ENCODE measurements at places on chromosomes 11 and 22.

DNA sequence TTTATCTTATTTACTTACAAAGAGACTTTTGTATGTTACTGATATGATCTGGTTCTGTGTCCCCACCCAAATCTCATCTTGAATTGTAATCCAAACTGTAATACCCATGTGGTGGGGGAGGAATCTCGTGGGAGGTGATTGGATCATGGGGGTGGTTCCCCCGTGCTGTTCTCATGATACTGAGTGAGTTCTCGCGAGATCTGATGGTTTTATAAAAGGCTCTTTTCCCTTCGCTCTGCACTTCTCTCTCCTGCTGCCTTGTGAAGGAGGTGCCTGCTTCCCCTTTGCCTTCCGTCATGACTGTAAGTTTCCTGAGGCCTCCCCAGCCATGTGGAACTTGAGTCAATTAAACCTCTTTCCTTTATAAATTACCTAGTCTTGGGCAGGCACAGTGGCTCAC, 42.4 kb upstream of the WNT7B start:
- no peak for DNase-seq

GRCh38 chr11:7569044-7569443, 55.2 kb downstream of the PPFIBP2 start:
- no peak for DNase-seq

DNA sequence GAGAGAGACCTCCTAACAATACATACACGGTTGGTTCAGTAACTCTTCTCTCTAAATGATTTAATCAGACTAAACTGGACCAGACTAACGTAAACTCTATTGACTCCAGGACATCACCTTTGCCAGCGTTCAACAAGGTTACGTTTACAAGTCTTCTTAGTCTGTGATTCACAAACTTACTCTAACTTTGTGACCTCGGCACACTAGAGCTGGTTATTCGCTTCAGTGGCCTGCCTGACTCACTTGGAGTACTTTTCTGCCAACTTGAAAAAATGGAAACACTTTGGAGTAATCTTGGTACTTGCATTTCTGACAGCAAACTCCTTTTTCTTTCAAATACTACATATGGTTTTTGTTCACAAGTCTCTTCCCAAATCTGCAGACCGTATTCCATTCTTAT, 26.2 kb downstream of the MTMR2 start:
- DNase-seq = no peak

GRCh38 chr11:122634501-122634900, 21.0 kb upstream of the UBASH3B start:
- no peak for DNase-seq

GRCh38 chr11:18203723-18204122, 31.1 kb downstream of the MRGPRX4 start:
- no peak for DNase-seq

DNA sequence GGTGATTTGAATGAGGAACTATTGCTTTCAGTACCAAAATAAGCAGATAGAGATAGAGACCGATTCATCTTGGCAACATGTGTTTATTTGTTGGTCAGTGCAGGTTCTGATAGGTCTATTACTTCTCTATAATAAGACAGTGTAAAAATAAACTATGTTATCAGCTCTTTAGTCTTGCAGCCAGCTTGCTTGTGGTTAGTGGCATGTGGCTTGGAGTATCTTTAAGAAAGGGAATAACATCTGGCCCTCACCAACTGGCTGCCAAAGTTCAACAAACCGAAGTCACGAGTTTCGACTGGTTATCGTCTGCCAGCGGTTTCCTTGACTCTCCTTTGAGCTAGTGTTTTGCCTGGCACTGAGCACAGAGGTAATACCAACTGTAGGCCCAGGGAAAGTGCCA, 71.8 kb downstream of the CTTN start:
- no peak for DNase-seq

DNA sequence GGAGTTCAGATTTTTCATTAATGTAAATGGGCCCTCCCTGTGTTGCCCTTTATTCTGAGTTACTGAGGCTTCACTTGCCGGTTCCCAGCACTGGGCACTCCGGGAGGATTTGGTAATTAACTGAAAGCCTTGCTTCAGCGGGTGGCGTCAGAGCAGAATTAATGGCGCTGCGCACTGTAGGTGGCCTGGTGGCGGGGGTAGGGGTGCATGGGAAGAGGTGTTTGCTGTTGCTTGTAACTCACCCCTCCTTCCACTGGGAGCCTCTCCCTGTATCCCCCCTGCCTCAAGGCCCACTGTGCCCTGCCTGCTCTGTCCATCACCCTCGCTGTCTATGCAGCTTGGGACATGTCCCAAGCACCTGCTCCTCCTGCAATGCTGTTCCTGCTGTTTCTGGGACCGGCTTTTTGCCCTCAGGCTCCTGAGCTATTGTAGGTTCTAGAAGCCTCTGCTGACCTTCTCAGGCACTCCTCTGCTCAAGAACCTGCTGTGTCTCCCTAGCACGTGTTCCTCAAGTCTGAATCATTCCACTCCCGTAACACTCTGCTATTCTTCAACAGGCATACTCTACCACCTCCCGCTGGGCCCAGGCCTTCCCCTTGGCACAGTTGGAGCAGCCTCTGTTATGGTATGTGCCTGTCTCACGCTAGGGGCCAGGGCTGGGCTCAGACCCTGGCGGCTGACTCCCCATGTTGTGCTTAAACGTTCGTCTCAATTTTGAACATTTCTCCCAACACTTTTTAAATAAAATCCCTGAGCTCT, 24.4 kb downstream of the ARHGAP8 start:
- no peak for DNase-seq

DNA sequence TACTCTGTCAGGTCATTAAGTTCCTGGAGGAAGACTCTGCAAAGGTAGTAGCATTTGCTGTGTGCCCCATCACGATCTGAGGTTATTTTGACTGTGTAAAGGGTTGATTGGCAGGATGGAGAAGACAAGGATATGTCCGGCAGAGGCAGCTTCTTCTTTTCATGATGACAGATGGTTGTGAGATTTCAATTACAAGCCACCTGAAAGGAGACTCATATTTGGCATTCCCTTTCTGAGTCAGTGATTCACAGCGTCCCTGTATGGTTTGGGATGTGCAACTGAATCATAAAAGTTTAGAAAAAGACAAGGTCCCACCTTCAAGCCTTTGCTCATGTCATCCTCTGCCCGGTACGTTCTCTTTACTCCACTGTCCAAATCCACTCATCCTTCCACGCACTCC, 113.4 kb downstream of the MTNR1B start:
- DNase-seq = no peak

GRCh38 chr11:12835286-12835685, 161.1 kb downstream of the TEAD1 start:
- no peak for DNase-seq

DNA sequence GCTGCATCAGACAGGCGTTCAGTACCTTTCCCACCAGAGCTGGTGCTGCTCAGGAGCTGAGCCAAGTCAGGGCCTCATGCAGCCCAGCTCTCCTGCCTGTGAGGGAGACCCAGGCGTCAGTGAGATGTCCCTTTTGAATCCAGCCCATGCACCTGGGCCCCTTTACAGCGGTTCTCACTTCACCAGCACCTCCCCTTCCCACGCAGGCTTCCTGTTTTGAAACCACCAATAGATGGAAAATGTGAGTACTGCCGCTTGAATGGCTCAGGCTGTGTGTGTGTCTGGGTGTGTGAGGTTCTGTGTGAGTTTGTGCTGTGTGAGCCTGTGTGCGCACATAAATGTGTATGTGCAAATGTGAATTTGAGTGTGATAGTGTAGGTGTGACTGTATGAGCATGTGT, 88.4 kb downstream of the UBASH3B start:
- no peak for DNase-seq

- DNase-seq = no peak
Observed at GRCh38 chr11:107472966-107473365, 15.3 kb upstream of the CWF19L2 start.

DNA sequence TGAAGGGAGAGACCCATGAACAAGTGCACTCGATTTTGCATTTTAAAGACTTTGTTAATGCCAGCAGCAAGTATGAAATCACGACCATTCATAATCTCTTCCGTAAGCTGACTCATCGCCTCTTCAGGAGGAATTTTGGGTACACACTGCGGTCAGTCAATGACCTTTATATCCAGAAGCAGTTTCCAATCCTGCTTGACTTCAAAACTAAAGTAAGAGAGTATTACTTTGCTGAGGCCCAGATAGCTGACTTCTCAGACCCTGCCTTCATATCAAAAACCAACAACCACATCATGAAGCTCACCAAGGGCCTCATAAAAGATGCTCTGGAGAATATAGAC, 5.9 kb downstream of the SERPIND1 start:
- no peak for DNase-seq

DNA sequence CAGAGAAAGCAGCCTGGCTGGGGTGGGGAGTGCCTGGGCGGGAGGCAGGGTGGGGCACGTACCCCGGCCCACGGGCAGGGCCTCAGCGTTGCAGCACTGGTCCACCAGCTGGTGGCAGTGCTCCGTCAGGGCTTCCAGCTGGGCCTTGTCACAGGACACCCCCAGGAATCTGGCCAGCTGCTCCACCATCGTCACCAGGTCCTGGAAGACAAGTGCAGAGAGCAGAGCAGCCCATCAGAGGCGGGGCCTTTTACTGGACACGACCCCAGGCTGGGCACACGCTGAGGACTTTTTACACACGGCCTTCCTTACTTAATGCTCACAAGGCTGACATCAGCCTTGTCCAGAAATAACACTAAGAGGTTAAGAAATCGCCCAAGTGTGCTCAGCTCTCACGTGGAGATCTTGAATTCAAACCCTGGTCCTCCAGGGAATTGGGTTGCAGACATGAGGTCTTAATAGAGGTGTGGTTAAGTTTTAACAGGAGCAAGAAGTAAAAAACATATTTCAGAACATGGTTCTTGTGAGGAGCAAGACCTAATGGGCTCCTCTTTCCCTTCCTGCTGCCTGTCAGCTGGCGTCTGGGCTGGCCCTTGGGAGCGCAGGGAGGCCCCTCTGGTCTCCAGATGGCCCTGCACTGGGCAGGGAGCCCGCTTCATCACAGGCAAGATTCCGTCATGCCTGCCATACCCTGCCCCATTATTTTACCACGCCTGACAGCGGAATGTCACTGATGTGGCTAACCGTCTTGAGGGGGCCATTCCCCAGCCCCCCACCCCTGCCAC, 17.1 kb upstream of the EFCAB6 start:
- DNase-seq = no peak

DNA sequence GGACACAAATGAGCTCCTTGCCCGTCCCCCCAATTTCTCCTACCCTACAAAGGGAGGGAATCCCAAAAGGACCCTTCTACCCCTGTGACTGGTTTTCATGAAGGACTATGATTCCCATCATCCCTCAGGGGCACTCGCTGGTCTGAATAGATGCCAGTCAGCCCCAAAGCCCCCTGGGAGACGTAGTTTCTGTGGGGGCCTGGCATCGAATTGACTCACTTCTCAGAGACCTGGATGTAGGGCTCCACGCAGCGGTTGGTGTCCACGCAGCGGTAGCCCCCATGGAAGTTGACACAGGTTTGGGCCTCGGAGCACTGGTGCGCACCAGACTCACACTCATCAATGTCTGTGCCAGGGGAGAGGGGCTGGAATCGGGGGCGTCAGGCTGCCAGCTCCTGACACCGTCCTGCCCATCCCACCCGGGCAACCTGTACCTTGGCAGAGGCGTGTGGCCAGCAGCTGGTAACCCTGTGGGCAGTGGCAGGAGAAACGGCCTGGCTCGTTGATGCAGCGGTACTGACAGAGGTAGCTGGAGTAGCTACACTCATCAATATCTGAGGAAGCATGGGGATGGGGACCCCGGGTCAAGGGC, 4.4 kb downstream of the EFEMP2 start:
- no peak for DNase-seq

DNA sequence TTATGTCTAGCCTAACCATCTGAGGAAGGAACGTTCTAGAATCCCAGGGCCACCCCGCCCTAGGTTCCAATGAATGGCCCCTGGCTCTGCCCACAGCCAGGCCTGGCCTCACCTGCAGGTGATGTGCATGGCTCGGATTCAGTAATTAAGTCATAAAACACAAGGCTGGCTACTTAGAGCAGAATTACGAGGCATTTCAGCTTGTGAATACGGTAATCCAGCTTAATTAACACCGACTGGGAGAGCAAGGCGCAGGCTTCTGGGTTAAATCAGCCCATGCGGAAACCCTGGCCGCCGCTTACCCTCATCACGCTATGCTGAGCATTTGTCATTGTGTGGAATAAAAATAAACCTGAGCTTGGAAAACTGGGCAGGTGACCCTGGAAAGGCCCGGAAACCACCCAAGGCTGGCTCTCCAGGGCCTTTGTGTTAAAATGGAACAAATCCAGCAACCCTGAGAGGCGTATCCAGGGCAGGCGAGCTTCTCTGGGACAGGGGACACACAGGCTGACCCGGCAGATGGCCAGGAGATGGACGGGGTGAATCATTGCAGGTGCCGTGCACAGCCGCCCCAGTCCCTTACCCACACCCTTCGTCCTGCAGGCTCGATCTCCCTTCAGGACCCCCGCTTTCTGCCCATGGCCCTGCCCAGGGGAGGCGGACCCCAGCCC, 220.2 kb downstream of the CTTN start:
- no peak for DNase-seq

- DNase-seq = no peak
Observed at GRCh38 chr11:45662665-45663485, 2.5 kb downstream of the CHST1 start.

DNA sequence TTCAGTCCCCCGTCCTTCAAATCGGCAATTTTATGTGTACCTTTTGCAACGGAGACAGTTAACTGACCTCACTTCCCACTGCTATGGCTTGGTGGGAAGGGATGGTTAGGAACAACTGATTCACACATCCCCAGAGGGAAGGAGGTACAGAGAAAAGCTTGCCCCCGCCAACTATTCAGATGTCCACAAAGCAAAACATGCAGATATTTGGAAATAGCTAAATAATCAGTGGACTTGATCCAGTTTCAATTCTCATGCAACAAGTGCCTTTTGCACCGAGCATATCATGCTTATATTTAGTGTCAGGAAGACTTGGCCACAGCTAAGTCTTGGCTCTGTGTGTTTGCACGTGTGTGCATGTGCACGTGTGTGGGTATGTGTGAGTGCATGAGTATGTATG, 144.6 kb downstream of the SNX19 start:
- DNase-seq = no peak

- DNase-seq = no peak
Observed at GRCh38 chr11:58625086-58625485, 2.6 kb downstream of the CNTF start.

GRCh38 chr22:37267135-37267587, 15.1 kb upstream of the CYTH4 start:
- no peak for DNase-seq

- no peak for DNase-seq
Observed at GRCh38 chr22:23834793-23835483, 3.9 kb downstream of the DERL3 start.

Data from esophagus squamous epithelium (tissue), 5 donors.